ENCODE measurements at places on chromosomes 13 and 19.
A peak's percentile ranks its signal among the peaks of the same experiment; 100 is the strongest.

DNA sequence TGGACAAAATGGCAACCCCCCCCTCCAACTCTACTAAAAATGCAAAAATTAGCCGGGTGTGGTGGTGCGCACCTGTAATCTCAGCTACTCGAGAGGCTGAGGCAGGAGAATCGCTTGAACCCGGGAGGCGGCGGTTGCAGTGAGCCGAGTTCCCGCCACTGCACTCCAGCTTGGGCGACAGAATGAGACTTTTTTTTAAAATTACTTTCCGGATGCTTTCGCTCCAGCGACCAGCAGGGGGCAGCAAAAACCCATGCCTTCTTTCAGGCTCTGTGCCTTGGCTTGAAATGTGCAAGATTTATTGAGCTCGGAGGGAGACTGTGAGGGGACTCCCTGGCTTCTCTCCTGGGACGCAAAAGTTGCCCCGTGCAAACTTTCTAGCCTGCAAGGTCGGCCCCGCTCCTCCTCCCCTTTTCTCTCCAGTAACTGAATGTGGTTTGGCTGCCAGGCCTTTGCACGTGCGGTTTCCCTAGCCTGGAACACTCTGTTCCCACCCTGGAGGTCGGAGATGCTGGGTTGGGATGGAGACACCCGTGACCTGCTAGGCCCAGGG, 61.4 kb upstream of the NFIC start:
- peak; percentile 43 for DNase-seq

DNA sequence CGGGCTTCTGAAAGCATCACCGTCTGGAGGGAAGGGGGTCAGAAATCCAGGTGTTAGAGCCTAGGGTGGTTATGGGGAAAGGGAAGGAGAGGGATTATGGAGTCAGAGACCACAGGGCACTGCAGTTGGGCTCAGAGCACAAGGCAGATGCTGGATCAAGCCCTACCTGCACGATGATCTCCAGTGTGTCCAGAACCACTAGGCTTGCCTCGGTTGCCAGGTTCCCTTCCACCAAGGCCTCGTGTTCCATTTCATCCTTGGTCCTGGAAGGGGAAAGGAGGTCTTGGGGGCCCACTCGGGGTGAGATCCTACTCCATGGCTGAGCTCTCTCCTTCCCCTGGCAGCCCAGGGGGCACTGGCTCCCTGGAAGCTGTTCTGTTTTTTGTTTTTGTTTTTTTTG, 17.0 kb upstream of the KANK2 start:
- DNase-seq = no peak

- DNase-seq = no peak
These were observed 203.3 kb upstream of the IRS2 start for GRCh38 chr13:109989686-109990085.

DNA sequence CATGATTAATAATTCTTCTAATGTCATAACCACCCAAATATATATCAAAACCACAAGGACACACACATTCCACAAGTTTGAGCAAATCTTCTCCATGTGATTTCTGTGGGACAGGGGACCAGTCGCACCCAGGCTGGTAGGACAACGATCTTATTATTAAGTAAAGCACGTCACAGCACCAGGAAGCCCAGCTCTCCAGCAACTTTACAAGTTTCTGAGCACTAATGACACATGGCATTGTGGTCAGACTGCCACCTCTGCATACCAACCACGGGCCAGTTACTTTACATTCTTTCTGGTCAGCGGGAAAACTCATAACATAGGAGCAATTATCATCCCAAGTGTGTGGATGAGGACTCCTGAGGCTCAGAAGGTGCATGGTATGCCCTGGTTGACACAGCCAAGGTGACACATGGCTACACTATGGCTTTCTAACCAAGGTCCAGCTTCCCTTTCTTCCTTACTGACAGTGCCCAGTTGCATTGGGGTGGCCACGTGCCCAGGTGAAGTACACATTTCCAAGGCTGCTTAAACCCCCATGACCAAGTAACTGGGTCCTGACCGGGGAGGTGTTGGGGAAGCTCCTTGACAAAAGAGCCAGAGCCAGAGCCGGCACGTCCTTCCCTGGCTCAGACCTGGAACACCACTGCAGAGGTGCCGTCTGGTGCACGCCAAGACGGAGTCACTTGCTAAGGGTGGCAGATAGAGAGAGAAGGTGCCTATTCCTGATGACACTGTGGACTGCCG, 27.4 kb downstream of the LATS2 start:
- no peak for DNase-seq

- DNase-seq = no peak
These were observed 11.0 kb downstream of the FUZ start for GRCh38 chr19:49801966-49802661.

DNA sequence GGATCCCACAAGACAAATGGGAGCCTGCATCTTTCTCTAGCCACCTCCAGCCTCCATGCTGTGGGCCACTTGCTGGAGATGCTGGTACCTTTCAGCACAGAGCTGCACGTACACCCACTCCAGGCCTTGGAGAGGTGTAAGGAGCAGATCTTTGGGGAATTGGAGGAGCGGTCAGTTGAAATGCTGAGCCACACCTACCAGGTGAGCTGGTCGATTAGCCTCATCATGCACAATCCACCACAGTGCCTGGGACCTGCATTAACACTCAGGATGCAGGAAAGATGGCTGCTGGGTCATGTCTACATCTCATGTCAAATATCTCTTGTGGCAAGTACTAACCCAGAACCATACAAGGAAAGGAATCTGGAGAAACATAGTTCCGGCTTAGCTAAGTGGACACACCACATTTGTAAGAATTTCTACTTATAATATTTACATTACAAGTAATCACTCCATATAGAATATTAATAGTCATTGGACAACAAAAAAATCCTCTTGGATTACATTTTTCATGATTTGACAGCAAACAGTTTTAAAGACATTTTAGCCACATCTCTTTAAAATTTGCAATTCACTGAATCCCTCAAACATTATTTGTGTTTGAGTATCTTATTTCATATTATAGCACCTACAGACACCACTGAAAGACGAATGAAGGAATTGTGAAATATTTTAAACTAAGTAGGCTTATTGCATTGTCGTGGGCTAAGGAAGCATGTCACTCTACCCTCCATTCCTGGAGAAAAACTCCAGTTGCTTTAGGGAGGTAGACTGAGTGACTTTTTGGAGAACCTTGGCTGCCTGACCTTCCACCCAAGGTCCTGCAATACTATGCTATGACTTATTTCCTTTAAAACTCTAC, 21.8 kb upstream of the MBNL2 start:
- no peak for DNase-seq

DNA sequence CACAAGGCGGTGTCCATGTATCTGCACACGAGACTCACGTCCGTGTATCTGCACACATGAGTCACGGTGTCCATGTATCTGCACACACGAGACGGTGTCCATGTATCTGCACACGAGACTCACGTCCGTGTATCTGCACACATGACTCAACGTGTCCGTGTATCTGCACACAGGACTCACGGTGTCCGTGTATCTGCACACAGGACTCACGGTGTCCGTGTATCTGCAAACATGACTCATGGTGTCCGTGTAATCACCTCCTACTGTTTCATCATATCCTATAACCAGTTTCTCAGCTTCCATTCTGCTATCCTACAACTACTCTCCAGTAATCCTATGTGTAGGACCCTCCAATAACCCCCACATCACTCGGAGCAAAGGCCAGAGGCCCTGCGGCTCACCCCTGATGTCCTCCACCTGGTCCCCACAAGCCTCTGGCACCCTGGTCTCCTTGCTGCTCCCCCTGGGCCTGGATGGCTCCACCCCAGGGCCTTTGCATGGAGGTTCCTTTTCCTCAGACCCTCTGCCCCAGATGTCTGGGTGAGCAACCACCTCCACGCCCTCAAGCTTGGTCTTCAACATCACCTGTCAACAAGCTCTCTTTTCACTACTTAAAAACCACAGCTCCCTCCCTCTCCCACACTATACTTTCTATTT, 2.5 kb upstream of the TMEM255B start:
- no peak for DNase-seq

DNA sequence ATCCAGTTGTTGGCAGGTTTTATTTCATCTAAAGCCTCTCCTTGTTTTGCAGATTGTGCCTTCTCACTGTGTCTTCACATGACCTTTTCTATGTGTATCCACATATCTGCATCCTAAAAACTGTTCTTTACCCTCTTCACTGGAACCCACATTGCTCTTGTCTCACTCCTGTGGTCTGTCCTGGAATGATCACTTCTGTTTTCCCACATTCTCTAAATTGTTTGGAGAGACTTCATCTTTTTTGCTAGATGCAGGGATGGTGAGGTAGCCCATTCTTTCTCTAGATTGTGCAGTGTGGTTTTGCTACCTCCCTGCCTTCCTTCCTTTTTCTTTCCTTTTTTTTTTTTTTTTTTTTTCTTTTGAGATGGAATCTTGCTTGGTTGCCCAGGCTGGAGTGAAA, 608.6 kb upstream of the MIR17HG start:
- no peak for DNase-seq

DNA sequence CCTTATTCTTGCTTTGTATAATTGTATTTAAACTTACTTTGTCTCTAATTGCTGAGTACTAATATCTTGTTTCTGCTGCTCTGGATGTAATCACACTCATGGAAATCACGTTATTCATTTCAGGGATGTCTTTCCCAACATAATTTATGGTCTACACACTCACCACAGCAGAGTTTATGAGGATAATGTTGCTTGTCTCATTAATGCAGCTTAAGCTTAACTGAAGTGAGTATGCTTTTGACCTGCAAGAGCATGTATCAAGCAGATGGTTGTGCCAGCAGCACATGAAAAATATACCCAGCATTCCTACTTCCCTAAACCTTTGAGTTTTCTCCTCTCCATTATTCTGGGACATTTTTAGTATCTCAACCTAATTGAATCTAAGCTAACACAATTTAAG, 1080.9 kb downstream of the SLITRK5 start:
- DNase-seq = no peak

DNA sequence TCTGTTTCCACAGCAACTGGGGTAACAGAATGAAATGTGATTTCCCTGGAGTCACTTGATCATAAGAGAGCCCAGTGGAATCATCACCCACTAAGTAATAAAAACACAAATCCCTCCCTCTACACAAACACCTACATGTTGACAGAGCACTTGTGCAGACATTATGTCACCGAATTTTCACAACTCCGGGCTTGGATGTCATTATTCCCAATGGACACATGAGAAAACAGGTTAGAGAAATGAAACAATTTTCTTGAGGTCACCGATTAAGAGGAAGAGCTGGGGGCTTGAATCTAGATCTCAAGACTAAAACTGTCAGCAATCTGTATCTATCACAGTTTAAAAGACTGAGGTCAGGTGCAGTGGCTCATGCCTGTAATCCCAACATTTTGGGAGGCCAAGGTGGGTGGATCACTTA, 3.1 kb downstream of the XRCC1 start:
- DNase-seq = no peak
